ENCODE measurements at places on chromosomes 2 and 18. TPM values are rescaled to one million over a fixed set of nuclear protein-coding genes. Genes with fewer than 3 reads are reported as not detected.

Gene RNU2-63P
- 34.9 TPM for total RNA-seq

Gene HRH4
- total RNA-seq: 1.6 TPM

Gene TXNDC2
- total RNA-seq: not detected

GRCh38 chr2:135960150-135960549 lies 25.3 kb downstream of the DARS1 start:
- no peak for DNase-seq
- H3K4me3 ChIP-seq: peak overlapping the region; percentile 17

Gene PLEKHH2
- 0.52 TPM for total RNA-seq

DNA sequence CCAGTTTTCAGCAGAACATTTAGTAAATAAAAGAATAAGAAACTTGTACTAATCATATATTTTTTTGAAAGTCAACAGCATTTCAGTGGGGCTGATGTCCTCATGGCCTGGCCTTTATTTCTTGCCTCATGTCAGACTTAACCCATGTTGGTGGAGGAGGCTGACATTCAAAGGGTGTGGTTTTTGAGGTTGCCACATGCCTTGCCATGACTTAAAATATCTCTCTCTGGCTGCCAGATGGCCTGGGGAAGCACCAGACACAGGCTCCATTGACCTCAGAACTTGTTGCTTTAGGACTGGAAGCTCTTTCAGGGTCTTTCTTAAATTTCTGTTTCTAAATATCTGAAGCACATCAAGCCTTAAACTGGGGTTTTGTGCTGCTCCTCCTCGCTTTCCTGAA lies 32.5 kb upstream of the CD28 start:
- H3K36me3 ChIP-seq: peaks cover 9% of the 10 kb centered on the region
- no peaks in the 10 kb centered on the region for H3K27me3 ChIP-seq
- peaks cover 27% of the 10 kb centered on the region for H3K4me1 ChIP-seq
- peak overlapping the region; percentile 63 for H3K4me3 ChIP-seq

Gene SAG
- total RNA-seq: not detected

- no peaks in the 10 kb centered on the region for H3K36me3 ChIP-seq
- DNase-seq: no peak
- H3K27me3 ChIP-seq: peaks cover 16% of the 10 kb centered on the region
- no peak overlapping the region for H3K27ac ChIP-seq
- no peaks in the 10 kb centered on the region for H3K4me1 ChIP-seq
These were observed 20.6 kb downstream of the PAIP2B start for GRCh38 chr2:71206271-71206670.

DNA sequence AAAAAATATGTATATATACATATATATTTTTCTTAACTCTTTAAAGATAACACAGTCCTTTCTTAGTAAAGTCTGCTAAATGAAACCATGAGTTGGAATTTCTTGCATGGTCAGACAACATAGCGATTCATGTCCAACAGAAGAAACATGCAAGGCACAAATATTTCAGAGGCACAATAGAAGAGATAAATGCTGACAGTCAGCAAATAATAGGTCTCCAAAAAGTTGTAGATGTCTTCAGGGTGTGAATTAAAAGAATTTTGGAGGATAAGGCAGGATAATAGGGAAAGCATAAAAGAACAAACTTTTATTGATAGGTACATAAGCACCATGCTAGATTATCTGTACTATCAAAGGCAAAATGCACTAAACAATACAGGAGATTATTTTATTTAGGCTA lies 800.2 kb downstream of the PLCL1 start:
- no peak overlapping the region for H3K27ac ChIP-seq
- H3K27me3 ChIP-seq: no peaks in the 10 kb centered on the region
- DNase-seq: no peak
- no peak overlapping the region for H3K4me3 ChIP-seq
- H3K36me3 ChIP-seq: no peaks in the 10 kb centered on the region

Gene HOXD10
- not detected for total RNA-seq
